ENCODE measurements at places on chromosomes 5 and 9. TPM values are rescaled to one million over a fixed set of nuclear protein-coding genes. Genes with fewer than 3 reads are reported as not detected.

GRCh38 chr9:116686693-116687073 lies 422 bp upstream of the TRIM32 start:
- DNase-seq = no peak

DNA sequence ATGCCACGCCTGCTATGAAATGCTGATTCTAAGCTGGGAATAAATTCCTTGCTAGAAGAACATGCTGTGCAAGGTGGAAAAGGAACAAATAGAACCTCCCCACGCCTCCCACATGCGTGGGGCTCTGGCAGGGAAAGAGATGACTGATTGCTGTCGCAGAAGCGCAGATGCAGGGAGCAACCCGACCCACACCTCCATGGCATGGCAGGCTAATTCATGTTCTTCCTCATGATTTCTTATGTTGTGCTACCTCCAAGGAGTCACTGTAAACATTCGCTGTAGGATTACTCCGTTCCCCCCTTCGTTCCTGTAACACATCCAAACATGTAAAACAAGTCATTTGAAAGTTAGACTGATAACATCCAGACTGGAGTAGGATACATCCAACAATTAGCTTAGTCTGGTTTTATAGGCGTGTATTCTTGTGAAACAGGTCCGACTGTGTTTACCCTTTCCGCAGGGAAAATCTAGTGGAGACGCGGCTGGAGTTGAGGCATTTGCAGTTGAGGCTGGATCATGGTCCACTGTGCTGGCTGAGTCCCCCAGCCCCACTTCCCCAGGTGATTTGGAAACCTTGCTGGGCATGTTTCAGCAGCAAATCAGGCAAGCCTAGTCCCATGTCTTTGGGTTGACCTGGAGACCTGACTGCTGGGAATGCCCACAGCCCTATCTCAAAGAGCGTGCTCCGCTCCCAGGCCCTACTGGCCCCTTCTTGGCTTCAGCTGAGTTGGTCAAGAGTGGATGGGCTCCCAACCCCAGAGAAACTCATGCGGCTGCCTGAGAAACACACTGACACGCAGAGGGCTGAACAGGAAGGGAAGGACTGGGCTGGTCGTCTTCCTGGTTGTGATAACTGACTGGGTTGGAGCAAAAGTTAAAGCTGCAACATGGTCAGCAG lies 24.8 kb upstream of the ANKRD33B start:
- no peak for DNase-seq

PCA3 gene
- total RNA-seq = 0.27 TPM

DNA sequence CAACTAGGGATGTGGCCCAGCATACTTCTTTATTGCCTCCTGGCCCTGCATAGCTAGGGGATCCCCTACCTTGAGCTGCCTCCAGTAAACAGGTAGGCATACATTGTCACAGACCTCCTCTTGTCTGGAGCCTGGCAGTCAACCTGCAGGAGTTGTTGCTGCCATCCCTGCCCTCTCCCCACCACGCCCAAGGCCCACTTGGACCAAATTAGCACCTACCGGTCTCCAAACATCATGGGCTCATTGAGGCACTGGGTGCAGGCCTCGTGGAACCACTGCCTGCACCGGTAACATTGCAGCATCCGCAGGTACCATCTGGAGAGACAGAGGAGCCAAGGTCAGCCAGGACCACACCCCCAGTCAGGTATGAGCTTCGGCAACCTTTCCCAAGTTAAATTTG lies 10.3 kb downstream of the PHF19 start:
- no peak for DNase-seq

DNA sequence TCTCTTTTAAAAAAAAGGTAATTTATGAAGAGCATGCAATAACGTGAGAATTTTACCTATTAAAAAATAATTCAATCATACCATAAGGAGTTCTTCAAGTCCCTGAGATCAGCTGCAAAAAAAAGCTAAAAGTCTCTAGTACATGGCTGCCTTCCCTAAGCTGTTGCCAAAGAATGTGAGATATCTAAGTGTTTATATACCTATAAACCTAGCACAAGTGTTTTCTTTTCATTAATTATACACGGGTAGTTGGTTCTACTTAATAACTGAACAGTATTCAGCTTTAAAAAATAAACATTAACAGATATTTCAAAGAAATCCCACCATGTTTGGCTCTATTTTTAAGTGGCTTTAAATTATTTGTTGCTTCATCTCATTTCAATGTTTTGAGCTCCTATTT lies 25.9 kb downstream of the FNBP1 start:
- DNase-seq = no peak

PCDHB15 gene
- total RNA-seq = 1.1 TPM

DNA sequence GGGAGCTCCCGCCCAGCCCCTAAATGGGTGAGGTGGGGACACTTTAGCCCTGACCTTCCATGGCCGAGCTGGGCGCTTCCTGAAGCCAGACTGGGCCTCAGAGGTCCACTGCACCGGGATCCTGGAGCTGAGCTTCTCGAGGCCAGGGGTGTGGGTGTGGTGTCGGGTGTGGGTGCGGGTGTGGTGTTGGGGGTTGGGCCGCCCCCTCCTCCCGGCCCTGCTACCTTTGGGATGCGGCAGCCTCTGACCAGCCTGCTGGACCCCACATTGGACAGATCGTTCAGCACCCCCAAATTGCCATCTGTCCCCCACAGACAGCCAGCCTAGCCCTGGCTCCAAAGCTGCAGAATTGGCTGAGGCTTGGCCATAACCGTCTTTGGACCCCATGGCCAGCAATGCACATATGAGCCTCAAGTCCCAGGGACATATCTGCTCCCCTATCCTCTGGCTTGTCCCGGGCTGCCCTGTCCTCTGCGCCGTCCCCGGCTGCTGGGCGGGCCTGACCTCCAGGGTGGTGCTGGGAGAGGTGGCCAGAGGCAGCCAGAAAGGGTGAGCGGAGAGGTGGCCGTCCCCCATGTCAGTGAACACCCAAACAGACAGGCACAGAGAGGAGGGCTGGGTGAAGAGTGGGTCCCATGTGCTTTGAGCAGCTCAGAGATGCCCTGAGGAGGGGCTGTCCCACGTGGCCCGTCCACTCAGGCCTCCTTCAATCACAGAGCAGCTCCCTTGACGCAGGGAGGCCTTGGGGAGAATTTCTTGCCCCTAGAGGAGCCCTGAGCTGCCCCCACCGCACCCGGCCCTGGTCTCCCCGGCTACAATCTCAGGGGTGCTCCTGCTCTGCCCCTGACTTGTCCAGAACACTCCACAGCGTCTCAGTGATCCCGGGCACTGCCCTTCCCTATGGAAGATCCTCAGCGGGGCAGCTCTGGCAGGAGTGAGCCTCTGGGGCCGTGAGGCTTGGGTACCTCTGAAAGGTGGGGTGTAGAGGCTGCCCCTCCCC lies 3.4 kb upstream of the PTGDS start:
- no peak for DNase-seq

IRX2 gene
- not detected for total RNA-seq

CHMP5 gene
- 79.7 TPM for total RNA-seq

DNA sequence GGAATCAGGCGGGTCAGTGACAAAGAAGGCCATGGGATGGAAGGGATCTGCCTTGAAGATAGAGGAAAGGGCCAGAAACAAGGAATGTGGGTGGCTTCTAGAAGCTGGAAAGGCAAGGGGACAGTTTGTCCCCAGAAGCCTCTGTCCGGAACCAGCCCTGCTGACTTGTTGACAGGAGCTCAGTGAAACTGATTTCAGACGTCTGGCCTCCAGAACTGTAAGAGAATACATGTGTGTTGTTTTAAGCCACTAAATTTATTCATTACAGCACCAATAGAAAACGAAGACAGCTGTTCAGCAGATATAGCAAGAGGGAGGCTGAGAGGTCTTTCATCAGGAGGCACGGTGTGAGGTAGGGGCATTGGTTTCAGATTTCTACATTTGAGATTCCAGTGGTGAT lies 422.5 kb downstream of the KDM4C start:
- no peak for DNase-seq

CCDC107 gene
- 50.1 TPM for total RNA-seq

ICE1 gene
- total RNA-seq = 28.1 TPM

CLPTM1L gene
- total RNA-seq = 78.0 TPM

DNA sequence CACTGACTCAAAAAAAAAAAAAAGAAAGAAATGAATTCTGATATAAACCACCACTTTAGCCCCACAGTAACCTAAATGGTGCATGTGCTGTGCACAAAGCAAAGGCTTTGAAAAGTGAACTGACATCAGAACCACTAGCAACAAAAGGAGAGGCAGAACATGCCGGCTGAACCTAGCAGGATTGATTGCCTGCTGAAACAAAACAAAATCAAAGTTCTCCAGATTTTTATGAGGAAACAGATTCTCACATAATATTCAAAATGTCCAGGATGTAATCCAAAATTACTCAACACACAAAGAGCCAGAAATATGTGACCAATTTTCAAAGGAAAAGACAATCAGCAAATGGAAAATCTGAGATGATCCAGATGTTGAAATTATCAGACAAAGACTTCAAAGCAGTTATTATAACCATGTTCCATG lies 37.9 kb downstream of the UBTD2 start:
- no peak for DNase-seq

FBLL1 gene
- not detected for total RNA-seq

DNA sequence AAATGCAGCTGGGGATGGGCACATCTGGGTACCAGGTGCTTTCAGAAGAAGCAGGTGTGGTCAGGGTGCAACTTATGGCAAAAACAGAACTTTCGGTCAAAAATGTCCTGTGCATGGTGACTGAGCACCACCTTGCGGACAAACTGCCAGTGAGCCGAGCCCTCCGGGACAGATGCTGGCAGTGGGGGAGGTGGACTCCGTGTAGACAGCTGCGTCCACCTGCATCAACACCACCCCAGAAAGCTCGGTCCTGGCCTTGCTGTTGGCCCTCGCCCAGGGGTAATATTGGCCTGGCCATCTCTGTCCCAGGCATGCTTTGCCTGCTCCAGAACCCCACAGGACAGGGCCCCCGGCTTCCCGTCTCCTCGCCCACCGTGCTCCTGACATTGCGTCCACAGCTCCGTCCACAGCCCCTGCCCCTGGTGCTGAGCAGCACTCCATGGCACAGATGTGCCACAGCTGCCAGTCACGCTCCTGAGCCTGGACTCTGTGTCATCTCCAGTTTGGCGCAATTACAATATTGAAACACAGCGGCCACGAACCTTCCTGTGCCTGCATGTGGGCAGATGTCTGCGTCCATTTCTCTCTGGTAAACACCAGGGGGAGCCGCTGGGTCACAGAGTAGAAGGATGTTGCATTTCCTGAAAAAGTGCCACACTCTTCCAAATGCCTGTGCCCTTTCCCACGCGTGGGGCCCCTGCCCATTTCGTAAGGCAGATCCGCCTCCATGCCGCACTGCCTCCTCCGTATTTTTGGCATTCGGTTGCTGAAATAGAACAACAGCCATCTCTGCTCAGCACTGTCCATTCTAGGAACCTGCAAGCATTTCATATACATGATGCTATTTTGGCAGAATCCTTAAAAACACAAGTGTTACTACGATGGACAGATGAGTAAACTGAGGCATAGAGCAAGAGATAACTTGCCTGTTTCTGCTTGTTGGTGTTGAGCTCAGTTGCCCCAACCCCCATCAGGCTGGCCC lies 33.4 kb upstream of the SLC6A19 start:
- DNase-seq = peak; percentile 78

SLC30A5 gene
- 42.6 TPM for total RNA-seq

- DNase-seq = no peak
These were observed 160.3 kb downstream of the SLF1 start for GRCh38 chr5:94778732-94779131.

GRCh38 chr5:37839407-37840052 lies at the start of gene GDNF:
TSS of gene GDNF (minus strand) at chr5:37840041. CDS start at chr5:37834796, 5,245 bp downstream.
- DNase-seq = peak; percentile 25

DNA sequence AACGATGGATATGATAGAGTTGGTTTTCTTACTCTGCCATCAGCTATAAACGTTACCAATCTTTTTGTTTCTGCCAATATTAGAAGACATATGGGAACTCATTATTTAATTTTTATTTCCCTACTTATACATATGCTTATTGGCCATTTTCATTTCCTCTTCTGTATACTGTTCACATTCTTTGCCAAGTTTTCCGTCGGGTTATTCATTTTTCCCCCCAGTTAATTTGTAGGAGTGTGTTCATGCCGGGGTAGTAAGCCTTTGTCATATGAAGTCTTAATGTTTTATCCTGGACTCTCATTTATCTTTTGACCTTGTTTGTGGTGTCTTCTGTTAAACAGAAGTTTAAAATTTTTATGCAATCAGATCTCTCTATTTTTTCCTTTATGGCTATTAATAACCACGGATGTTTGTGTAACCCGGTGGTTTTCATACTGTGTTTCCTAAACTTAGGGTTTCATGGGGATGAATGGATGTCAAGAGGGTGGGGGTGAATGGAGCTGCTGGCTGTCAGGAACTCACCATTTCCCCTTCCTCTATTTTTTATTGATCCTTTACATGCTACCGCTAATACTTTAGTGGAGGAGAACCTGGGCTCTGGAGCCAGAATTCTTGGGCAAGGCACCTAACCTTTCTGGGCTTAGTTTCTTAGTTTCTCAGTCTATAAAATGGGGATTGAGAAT lies 42.5 kb upstream of the PPARGC1B start:
- DNase-seq = no peak

GRCh38 chr5:139746691-139747582 lies 48.7 kb upstream of the PSD2 start:
- DNase-seq = peak; percentile 46

DNA sequence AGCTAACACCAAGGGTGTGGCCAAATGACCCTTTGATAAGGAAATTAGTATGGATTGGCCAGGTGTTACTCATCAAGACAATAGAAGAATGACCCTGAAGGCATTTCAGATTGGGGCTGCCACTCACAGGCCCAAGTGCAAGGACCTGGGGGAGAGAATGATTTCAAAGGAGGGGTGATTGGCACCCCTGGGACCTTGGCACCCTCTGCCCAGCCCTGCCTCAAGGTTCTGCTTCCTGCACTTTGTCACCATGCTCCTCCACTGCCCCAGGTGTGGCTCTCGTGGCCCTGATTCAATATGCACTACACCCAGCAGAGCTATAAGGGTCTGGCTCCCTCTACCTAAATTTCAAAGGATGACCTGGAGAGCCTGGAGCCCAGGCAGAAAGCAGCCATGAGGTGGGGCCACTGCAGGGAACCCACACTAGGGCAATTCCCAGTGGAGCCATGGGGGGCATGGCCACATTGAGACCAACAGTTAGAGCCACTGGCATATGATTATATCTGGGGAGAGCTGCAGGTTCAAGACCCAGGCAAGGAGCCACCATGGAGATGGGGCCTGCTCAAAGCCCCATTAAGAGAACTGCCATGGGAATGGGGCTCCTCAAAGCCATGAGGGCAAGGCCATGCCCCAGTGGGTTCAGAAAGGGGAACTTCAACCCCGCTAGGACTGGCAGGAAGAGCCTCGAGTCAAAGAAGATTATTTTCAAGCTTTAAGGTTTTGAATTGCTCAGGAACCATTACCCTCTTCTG lies 93.0 kb downstream of the CEMIP2 start:
- DNase-seq = peak; percentile 66

- no peak for DNase-seq
These were observed 245.3 kb upstream of the RASA1 start for GRCh38 chr5:87022415-87022814.

HOMER1 gene
- 3.3 TPM for total RNA-seq
